BJ (cell line): ENCODE measurements at places on chromosomes 1 and 21.

DNA sequence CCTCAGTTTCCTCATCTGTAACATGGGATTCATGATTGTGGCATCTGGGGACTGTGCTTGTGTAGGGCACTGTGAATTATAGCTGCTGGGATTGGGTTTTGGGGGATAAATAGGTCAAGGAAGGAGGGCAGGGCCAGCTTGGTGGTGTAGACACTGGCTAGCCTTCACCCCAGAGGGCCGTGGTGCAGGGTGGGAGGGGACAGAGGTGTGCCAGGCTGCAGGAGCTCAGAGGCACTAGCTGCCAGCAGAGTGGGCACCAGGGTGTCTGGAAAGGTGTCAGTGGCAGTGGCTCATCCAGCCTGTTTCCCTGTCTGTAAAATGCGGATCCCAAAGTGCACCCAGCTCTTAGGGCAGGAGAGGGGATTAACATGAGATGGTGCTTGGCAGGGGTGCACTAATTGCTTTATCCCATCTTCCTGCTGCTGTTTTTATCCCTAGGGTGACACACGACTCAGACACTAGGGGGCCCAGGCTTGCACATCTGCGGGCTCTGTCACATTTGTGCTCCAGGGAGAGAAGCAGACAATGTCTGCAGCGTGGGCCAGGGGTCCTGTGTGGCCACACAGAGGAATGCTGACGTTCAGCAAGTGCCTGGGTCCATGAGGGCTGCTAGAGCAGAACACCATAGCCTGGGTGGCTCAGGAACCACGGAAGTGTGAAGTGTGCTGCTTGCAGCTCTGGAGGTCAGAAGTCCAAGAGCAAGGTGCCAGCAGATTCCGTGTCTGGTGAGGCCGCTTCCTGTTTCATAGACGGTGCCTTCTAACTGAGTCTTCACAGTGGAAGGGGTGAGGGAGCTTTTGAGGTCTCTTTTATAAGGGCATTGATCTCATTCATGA is 19.3 kb downstream of the OBSCN start:
- no peak for DNase-seq

- DNase-seq = no peak
Measured at GRCh38 chr21:42468491-42469131, 27.4 kb downstream of the RSPH1 start.

- DNase-seq = no peak
Measured at GRCh38 chr1:206145771-206146290, 28.6 kb upstream of the AVPR1B start.

- no peak for DNase-seq
Measured at GRCh38 chr1:111241797-111242196, 14.3 kb downstream of the CHI3L2 start.

DNA sequence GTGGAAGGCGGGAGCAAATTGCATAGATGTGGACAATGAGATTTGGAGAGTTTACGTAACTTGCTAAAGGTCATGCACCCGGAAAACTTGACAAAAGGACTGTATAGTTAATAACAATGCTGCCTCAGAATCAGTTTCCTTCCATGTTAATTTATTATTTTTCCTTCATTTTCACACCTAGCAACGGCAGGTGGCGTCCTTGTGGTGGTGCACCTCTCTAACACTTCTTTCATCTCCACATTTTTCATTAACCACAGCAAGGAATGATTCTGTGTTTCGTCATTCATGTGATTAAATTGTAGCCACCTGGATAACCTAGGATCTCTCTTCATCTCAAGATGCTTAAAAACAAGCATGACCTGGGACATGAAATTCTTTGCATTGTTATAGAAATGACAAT is 2133.0 kb downstream of the NCAM2 start:
- DNase-seq = no peak

- DNase-seq = no peak
Measured at GRCh38 chr1:93137604-93138292, 42.5 kb downstream of the TMED5 start.

DNA sequence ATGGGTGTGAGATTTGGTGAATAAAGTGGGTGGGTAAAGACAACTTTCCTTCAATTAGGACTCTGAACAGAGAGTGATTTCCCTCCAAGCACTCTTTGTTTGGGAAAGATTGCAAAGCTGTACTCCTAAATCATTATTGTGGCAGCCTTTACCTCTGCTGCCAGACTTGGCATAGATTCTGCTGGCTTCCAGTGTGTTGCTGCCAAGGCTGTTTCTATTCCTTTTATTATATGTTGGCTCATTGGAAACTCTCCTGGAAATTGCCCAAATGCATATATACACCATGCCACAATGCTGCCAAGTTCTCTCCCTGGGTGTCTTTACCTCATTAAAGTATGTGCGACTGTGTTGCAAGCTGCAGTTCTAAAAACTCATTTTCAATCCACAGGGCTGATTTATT is 668.0 kb downstream of the MRPL39 start:
- no peak for DNase-seq

GRCh38 chr1:6635161-6635909 is 10.7 kb downstream of the THAP3 start:
- DNase-seq = no peak

DNA sequence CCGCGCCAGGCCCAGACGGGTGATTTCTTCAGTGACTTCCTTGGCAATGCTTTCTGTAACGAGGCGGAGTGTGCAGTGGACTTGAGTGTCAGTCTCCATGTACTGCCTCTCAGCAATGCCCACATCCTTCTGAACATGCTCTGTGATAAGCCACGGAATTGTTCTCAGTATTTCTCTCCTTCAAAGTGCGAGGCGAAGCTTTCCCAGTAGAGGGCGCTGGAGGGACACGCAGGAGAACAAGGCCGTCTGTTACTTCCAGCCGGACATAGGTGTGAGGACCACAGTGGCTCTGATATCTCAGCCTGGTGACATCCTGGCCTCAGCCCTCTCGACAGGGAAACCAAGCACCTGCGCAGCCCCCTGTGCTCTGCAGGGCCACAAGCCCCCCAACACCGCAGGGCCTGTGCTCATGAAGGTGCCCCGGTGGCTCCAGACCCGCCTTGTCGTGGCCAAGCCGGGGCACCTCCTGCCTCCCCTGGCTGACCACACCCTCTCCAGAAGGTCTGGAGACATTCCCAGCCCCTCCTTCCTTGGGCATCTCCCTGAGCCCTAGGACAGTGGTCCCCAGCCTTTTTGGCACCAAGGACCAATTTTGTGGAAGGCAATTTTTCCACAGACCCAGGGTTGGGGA is 46.1 kb upstream of the BACE2 start:
- DNase-seq = peak; percentile 32

DNA sequence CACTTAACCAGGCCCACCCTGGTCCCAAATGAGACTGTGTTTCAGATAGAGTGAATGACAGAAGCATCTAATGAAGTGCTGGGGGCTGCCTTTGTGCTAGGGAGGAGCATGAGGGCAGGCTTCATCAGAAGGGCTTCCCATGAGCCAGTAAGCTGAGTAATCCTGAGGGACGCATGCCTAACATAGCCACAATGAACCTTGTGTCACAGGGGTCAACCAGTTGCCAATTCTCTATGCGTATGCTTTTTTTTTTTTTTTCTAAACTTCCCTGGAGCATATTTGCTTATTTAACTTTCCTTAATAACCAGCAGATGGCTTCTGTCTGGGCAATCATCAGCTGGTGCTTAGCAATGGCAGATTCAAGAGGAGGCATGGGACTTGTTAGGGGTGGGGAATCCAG is 25.5 kb upstream of the CYP2J2 start:
- DNase-seq = no peak

- no peak for DNase-seq
Measured at GRCh38 chr1:74590288-74590687, 77.9 kb upstream of the LRRC53 start.

DNA sequence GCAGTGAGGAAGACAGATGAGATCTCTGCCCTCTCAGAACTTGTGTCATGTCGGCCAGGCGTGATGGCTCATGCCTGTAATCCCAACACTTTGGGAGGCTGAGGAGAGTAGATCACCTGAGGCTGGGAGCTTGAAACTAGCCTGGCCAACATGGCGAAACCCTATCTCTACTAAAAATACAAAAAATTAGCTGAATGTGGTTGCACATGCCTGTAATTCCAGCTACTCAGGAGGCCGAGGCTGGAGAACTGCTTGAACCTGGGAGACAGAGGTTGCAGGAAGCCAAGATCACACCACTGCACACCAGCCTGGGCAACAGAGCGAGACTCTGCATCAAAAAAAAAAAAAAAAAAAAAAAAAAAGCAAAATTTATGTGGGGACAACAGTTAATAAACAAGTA is 40.9 kb upstream of the RALGPS2 start:
- no peak for DNase-seq

DNA sequence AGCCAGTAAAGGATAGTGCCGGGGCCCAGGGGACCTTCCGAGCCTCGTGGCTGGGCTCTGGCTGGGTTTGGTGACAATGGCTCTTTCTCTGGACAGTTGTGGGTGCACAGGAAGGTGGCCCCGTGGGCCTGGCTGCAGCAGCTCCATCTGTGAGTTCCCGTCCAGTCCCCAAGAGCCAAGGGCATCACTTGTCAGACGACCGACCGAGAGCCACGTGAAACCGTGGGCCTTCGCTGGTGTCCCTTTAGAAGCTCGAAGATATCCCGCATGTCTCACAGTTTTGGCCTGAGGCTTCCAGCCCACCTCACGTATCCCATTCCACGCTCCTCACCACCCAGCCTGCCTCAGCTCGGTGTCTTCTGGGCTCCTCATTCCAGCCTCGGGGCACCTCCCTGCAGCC is 27.2 kb upstream of the UMODL1 start:
- no peak for DNase-seq

GRCh38 chr21:28699596-28700259 is 292.9 kb downstream of the LTN1 start:
- DNase-seq = no peak

DNA sequence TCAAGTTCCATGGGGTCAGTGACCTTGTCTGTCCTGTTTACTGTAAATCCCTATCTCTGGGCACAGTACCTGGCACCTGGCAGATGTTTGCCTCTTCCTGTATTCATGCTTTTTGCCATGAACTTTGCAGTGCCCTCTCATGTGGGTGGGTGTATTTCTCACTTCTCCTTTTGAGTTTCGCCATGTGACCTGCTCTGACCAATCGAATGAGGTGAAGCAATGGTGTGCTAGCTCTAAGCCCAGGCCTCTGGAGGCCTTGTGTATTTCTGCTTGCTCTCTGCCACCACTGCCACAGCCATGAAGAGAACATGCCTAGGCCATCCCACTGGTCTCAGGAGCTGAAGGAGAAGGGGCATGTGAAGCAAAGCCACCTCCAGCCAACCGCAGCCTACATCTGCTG is 185.5 kb upstream of the ZC3H12A start:
- DNase-seq = no peak

DNA sequence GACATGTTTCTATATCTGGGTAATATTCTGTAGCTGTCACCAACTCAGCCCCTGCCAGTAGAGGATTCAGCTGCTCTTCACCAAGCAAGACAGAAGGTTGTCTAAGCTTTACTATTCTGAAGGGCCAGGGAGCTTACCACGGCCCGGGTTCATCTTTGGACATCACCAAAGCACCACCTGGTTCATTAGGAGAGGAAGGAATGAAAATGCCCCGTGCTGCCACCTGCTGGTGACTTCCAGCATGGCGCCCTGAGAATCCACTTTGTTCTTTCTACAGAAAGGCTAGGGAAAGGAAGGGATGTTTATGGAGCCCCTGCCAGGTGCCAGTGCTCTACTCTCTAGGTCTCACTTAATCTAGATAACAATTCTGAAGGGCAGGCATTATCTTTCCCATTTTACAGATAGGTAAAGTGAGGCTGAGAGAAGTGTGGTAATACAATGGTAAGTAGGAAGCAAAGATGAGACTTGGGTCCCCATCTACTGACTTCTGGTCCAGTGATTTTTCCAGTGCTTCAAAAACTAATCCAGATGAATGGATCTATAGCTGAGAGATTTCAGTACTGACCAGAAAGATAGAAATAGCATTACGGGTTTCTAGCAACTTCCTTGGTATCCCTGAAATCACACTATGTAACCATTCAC is 79.5 kb downstream of the BEND5 start:
- DNase-seq = no peak

- no peak for DNase-seq
Measured at GRCh38 chr1:50027794-50028193, 4.0 kb upstream of the AGBL4 start.

GRCh38 chr1:161200992-161201835 is 953 bp upstream of the NDUFS2 start:
- no peak for DNase-seq

GRCh38 chr1:48102766-48103165 is 105.6 kb upstream of the TRABD2B start:
- no peak for DNase-seq

DNA sequence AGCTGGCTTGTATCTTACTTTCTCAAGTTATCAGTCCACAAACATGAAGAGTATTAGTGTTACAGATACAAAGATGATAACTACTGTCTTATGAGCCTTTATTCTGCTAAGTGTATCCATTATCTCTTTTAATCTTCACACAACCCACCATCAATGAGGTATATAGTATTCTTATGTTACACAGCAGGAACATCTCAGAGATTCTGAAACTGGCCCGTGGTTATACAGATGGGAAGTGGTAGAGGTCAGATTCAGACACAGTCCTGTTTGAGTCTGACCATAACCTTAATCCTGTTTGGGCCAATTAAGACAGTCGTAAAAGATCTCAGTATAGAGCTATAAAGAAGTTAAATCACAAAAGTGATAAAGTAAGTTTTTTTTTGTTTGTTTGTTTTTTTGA is 5.1 kb upstream of the TMEM269 start:
- DNase-seq = no peak

- DNase-seq = no peak
Measured at GRCh38 chr1:176994931-176995596, 169.4 kb downstream of the ASTN1 start.

GRCh38 chr1:232369451-232370296 is 260.3 kb downstream of the SIPA1L2 start:
- no peak for DNase-seq

GRCh38 chr1:71667216-71667615 is 586.4 kb upstream of the ZRANB2 start:
- no peak for DNase-seq

DNA sequence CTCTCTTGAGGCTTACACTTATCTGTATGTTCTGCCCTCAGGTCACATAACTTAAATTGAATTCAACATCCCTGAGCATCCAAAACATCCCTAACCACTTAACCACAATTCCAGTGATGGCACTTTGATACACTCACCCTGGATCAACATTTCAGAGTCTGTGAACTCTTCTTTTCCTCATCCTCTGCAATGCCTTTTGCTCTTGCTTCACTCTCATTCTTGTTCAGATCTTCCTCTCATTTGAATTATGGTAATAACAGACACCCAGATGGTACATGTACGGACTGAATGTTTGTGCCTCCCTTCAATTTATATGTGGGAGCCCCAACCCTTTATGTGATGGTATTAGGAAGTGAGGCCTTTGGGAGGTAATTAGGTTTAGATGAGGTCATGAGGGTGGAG is 33.4 kb downstream of the PTGER3 start:
- DNase-seq = peak; percentile 3
